Hippocampal formation (tissue), 2 donors: ENCODE measurements at places on chromosomes 7 and 10.
A peak's percentile ranks its signal among the peaks of the same experiment; 100 is the strongest.

DNA sequence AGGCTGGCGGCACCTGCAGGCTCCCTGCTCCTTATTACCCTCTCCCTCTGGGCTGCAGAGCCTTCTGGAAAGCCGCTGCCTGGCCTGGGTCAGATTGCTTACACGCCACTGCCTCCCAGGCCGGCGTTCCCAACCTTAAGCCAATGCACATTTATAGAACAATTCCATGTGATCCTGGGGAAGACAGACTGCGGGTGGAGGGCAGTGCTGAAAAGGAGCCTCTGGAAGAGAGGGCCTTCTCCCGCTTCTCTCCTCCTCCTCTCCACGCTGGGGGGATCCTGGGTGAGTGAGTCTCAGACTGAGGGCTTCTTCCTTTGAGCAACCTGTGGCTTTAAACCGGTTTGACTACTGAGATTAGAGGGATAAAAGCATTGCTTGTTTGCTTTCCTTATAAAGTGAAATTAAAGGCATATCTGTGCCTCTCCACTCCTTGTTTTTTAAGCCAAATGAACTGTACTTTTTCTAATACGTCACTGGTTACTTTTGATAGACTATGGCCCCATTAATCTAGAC lies 5.5 kb downstream of the TACC2 start:
- no peak for DNase-seq

GRCh38 chr10:121131426-121132265 lies 280.5 kb downstream of the WDR11 start:
- DNase-seq = peak; percentile 69

- no peak for DNase-seq
These were observed 351.1 kb upstream of the KLF6 start for GRCh38 chr10:4136121-4136520.

DNA sequence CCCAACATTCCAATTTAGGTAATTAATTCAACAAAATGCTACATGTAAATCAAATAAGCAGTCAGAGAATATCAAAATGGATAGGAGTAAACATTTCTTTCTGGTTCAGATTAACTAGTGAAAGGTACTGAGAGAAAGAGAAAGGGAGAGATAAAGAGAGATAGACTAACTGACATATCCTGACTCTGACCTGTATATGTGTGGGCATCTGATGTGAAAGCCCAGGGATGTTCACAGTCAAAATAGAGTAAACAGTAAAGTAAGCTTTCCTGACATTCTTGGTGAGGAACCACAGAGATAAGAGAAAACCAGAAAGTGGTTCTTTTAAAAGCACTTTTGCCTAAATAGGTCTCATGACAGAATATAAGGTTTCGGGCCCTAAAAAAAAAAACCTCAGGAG lies 37.5 kb upstream of the ANK3 start:
- no peak for DNase-seq

DNA sequence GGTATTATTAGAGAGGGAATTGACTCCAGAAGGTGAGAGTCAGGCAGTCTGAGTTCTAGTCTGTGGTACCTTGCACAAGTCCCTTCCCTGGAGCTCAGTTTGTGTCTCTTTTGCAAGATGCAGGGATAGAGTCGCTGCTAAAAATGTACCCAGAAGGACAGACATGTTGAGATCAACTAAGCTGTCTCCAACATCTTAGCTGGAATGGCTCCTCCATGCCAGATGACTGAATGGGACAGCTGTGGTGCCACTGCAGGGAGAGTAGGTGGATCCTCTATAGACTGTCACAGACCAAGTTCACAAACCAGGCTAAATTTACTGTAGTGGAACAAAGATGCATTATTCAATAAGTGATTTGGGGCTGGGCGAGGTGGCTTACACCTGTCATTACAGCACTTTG lies 120.1 kb downstream of the NEURL1 start:
- no peak for DNase-seq

DNA sequence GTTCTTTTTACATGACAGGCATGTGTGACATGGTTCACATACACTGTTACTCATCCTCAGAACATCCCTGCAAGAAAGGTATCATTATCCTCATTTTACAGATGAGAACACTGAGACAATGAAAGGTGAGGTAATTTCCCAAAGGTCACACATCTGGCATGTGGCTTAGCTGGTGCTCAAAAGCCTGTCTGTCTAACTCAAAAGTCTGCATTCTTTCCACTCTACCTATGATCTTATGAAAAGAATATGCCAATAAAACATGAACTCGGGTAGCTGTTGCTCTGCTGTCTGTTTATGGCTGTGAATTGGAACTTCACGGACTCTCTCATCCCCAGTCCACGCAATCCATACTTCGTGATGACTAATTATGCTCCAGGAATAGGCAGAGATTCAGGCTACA lies 79.0 kb upstream of the ODAD2 start:
- no peak for DNase-seq

DNA sequence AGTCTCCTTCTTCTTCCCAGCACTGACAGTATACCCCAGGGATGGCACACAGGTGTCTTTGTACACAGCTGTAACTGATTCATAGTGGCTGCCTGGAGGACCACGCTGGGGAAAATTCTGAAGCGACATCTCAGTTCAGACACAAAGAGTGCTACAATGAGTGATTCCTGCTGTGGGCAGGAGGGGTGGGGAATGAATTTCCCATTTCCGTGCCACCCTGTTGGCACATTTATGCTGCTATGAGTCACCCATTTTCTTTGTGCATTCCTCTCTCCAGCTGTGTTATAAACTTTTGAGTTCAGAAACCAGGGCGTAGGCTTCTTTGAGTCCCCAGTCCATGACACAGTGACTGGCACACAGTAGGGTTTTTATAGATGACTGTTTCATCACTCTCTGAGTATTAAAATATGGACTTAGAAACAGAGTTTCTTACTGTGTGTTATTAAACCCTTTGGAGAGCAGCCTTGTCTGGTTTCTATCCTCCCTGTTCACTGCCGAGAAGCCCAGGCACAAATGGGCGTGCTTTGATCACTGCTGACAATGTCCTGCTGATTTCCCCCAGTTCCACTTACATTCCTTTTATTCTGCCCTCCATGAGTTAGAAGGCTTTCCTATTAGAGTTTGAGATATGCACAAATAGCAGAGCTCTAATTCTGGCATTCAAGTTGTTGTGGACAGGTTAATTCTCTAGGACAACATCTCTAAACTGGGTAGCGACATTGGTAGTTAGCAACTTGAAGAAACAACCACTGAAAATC lies 24.0 kb upstream of the NPS start:
- DNase-seq = no peak

GRCh38 chr10:84160663-84161362 lies 12.8 kb upstream of the GPR15LG start:
- DNase-seq = no peak

DNA sequence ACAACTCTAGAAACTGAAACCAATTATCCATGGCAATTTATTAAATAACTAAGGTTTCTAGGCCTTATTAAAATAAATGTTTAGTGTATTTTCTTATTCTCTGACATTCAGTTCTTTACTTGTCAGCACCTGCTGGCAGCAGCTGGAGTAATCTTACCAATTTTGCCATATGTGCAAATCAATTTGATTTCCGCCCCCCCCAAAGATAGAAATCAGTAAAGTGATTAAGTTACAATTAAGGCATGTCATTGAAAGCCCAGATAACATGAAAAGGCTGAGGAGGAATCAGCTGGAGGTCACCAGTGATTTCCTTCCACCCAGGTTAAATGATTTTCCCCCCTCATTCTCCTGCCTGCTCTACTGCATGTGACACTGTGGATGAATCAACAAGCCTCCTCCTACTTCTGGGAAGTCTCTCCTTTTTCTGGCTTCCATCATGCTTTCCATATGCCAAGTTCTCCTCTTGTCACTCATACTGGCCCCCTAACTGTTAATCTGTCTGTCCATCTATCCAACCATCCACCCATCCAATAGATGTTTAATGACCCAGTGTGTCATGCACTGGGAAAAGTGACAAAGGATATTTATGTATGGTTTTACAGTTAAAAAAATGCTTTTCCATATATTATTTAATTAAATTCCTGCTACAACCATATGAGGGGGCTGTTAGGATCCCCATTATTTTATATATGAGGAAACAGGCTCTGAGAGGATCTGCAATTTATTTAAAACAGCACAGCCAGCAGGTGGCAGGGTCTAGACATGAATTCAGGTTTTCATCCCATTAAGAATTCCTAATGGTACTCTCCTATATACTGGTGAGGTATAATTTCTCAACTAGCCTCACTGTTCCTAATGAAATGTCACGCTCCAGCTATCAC lies 116.5 kb downstream of the ATXN7L1 start:
- peak; percentile 54 for DNase-seq

DNA sequence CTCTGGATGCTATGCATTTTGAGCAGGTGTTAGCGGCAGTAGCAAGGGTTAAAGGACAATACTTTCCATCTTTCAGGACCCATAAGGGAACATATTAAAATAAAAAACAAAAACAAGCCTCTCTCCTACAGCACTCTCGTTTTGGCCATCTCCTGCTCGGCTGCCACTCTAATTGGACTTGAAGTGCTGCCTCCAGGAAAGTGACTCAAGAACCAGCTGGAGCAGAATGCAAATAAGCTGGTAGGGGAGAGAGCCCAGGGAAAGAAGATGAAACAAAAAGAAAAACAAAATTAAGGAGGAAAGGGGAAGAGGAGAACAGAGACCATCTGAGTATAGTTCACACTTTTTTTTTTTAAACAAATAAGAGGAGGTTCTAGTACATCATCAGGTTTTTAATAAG lies 65.6 kb downstream of the HBP1 start:
- peak; percentile 60 for DNase-seq

GRCh38 chr7:41053820-41054219 lies 649.1 kb downstream of the INHBA start:
- DNase-seq = no peak

DNA sequence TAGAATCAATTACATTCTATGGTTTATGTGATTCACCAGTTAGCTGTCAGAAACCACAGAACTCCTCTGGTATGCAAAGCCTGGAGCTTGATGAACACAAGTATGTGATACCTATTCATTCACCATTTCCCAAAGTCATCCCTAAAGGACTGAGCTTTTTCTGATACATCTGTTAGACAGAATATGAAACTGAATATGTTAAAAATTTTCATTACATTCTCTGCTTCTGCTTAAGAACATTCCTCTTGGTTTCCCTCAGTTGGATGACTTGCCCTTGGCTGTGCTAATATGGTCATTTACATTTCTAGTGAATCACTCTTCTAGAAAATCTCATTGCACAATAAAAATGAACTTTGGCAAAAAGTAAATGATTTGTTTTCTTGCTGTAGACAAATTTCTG lies 10.8 kb upstream of the PON1 start:
- no peak for DNase-seq

DNA sequence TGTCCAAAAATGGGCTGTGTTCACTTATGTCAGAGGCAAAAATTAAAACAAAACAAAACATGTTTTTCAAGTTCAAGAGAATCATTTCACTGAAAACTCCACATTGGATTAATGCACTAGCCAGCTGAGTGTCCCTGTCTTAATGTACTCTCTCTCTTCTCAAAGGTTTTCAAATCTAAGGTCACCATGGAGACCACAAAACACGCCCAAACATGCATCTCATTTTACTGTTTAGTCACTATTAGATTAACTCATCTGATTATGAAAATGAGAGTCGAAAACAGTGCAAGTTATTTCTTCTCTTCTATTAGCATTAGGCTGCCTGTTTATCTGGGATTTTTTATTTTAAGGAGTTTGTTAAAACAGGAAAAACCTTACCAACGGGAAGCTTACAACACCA lies 70.8 kb upstream of the ASAH2 start:
- no peak for DNase-seq

GRCh38 chr7:106006906-106007305 lies 43.8 kb downstream of the CDHR3 start:
- no peak for DNase-seq

- no peak for DNase-seq
These were observed 43.9 kb upstream of the OTUD1 start for GRCh38 chr10:23395017-23395416.

DNA sequence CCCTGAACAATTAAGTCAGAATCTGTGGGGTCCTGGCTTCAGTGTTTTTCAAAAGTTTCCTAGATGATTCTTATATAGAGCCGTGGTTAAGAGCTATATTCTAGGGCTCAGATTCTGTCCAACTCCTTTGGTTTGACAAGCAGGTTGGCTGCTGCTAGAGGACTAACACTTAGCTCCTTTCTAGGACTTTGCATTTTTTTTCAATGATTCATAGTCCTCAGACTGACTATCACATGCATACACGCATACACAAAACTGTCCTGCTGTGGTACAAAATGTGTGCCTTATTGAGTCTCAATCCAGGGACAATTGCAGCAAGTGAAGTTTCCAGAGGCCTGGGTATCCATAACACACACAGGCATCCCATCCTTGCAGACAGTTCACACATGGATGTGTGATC lies 392.0 kb downstream of the NRG3 start:
- DNase-seq = no peak

GRCh38 chr7:134799377-134799776 lies 19.9 kb downstream of the CALD1 start:
- DNase-seq = no peak

DNA sequence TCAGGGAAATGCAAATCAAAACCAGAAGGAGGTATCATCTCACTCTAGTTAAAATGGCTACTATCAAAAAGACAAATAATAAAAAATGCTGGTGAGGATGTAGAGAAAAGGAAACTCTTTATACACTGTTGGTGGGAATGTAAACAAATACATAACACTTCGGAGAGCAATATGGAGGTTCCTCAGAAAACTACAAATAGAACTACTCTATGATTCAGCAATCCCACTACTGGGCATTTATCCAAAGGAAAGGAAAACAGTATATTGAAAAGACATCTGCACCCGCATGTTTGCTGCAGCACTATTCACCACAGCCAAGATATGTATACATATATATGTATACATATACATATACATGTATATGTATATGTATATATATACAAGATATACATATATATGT lies 94.2 kb downstream of the C10orf90 start:
- DNase-seq = no peak
